ENCODE measurements at places on chromosomes 7 and 10.

DNA sequence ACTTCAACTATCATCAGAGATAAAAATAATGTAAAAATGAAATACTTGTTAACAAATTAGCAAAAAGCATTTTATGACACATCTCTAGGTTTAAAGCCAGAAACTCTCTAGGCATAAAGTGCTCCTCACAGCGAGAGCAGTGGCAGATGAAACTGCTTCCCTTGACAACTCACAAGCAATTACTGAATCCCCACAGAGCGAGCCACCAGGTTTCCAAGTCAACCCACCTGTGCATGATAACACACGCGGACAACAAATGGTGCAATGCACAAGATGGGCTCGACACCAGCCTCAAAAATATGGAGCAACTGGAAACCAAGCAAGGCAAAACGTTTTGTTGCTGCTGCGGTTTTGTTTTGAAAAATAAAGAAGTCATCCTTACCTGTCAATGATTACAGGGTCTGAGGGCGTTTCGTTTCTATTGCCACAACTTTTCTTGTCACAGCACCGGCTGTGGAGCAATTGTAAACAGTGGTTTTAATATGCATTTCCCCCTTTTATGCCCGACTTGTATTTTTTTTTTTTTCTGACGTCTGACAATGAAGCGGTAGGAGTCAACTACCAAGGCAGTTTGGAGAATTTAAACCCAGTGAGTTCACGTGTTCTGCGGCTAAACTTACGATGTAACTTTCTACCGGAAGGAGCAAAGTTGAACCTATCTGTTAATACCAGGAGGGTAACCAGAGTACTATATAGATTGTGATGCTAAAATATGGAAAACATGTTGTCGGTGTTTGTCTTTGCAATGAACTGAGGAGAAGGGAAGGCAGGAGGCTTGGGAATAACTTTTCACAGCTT lies 7.0 kb downstream of the EBF3 start:
- no peak for DNase-seq

DNA sequence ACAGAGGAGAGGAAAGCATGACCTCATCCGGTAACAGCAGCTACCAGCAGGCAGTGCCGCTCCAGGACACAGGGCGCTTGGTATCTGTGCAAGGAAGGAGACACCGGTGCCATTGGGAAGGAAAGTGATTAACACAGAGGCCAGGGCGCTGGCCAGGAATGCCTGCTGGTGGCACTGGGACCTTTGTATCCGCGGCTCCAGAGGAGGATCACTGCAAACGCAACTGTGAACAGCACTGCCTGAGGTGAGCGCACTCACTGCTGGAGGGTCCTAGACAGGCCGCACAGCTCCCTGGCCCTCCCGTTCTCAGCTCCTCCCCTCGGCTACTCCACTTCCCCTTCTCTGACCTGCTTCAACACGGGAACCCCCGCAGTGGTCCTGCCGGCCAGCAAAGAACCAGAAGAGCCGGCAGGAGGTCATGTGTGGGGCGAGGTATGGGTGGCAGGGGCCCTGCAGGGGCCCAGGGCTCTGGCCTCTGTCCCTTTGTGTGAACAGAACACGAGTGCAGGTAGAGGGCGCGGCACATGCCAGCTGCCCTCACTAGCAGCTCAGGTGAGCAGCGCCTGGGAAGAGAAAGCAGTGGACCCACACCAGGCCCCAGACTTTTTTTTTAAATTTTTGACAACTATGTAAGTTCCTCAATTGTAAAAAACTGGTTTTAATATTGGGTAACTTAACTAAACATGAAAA lies 107.6 kb downstream of the VIPR2 start:
- no peak for DNase-seq

GRCh38 chr10:75972491-75973276 lies 541.3 kb downstream of the LRMDA start:
- no peak for DNase-seq

DNA sequence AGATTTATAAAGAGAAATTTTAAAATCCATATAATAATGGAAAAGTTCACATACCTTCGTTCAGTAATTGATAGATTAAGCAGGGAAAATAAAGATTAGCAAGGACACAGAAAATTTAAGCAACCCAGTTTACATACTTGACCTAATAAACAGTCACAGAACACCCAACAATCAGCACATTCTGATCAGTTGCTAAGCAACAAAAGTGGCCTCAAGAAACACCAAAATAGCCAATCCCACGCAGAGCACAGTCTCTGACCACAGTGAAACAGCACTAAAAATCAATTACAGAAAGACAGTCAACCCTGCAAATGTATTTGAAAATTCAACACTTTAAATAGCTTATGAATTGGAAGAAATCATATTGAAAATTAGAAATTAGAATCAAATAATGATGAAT lies 39.3 kb upstream of the DRGX start:
- no peak for DNase-seq

DNA sequence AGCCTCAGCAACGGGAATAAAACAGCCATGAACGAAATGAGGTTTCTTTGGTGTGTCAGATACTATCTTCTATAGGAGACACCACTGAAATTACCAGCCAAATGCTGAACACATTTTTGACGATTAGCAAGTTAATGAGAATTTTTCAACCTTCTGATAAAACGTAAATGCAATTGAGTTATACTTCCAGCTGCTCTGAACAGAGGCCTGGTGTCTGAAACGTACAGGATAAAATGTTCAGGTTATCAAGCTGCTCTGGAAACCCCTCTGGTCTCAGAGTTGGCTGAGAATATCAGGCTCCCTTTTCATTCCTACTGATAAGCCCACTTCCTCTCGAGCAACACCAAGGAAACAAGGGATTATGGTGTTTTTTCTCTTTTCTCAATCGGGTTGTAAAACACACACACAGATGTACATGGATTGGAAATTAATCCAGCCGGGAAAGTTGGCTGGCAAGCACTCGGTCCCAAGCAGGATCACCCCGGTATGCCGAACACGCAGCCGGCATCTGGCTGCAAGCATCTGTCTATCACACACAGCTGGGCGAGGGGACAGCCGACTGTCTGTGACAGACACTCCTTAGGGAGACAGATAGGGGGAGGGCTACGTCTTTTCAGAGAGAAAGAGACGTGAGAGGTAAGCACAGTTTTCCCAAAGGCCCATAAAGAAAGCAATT lies 171.8 kb downstream of the PRKAG2 start:
- no peak for DNase-seq

GRCh38 chr7:72077786-72078185 lies 334.4 kb downstream of the CALN1 start:
- DNase-seq: no peak

DNA sequence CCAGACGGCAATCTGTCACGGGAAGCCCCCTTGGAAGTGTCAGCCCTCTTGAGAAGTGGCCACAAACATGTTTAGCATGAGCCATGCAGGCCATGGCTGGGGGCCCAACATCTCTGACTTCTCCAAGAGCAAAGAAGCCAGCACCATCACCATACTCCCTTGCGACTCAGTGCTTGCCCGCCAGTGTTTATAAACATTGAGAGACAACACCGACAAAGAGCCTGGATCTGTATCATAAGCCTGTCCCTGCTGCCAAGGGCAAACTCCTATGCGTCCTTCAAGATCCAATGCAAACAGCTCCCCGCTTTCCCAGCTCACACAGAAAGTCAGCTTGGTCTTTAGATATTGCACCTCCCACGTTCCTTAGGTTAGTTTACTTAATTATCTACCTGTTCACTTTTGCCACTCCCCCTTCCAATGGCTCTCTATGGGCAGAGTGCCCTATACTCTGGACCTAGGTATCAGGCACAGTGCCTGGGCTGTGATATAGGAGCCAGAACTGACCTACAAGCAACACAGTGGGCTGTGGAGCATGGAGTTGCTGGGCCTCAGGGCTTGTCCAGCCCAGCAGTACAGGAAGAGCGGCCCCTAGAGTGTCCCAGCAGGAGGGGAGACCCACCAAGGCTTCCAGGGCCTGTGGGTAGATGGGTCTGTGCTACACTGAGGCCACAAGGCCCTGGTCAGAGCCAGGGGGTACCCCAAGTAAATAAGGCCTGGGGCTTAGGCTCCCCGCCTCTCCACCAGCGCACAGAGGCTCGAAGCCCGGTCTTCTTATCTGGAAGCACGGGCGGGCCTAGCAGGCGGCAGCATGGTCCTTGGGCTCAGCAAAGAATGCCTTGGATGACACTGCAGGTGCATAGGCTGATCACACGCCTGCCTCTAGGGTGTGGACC lies 37.7 kb downstream of the CAMK2B start:
- no peak for DNase-seq

GRCh38 chr10:120505866-120506265 lies 48.8 kb downstream of the PLPP4 start:
- no peak for DNase-seq

- DNase-seq: no peak
These were observed 449.9 kb downstream of the INHBA start for GRCh38 chr7:41252957-41253356.

DNA sequence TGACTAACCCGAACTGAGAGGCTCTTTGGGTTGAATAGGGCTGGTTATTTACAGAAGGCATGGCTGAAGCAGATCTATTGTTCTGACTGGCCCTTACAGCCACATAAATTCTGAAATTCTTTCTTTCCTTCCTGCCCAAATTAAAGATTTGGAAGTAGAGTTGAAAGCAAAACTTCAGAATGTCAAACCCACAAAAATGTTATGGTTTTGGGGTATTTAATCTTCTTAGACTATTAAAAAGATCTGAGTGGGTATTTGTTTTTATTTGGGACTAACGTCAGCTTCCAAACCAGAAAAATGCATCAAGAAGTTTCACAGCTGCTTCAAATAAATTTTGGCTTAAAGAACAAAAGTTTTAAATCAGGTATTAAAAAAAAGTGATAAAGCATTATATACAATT lies 124.5 kb downstream of the AHR start:
- no peak for DNase-seq

DNA sequence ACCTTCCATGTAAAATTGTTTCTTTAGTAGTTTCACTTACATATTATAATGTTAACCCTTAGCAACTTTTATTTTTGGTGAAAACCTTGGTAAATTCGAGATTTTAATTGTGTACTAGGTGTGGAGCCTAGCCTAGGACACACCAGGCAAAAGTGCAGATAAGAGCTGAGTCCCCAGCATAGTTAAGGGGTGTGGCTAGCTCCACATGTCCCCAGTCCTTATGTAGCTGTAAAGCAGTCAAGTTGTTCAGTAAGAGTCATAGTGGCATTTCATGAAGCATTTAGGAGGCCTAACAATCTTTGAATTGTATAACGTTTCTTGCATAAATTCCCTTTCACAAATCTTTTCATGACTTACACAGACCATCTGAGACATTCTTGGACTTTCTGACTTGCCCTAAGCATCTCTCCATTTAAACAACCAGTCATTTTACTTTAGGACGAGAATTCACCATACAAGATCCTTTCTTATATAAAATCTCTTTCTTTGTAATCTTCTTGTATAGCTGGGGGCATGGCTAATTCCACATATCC lies 53.8 kb upstream of the INHBA start:
- no peak for DNase-seq

DNA sequence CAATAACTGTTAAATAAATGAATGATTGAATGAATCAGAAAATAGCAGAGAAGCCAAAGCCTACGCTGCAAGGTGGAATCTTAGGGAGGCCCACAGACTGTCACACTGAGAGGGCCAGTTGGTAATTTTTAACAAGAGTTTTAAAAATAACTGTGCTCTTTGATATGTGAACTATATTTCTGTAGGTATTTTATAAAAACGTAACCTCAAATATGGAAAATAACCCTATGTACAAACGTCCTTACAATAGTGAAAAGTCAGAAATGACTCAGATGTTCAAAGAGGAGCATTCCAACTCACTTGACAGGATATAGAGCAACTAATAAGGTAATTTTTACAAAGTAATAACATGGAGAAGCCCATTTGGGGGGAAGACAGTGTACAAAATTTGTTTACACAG lies 18.9 kb upstream of the TMEM273 start:
- no peak for DNase-seq

Data from stimulated activated CD8-positive, alpha-beta memory T cell treated with anti-CD3 and anti-CD28 coated beads, Interleukin-4, amount 100 ng/mL, for 4 hours (primary cell).